ENCODE measurements at places on chromosomes 3 and 15.

GRCh38 chr3:32614956-32615355 lies 44.3 kb upstream of the DYNC1LI1 start:
- DNase-seq, result no peak

DNA sequence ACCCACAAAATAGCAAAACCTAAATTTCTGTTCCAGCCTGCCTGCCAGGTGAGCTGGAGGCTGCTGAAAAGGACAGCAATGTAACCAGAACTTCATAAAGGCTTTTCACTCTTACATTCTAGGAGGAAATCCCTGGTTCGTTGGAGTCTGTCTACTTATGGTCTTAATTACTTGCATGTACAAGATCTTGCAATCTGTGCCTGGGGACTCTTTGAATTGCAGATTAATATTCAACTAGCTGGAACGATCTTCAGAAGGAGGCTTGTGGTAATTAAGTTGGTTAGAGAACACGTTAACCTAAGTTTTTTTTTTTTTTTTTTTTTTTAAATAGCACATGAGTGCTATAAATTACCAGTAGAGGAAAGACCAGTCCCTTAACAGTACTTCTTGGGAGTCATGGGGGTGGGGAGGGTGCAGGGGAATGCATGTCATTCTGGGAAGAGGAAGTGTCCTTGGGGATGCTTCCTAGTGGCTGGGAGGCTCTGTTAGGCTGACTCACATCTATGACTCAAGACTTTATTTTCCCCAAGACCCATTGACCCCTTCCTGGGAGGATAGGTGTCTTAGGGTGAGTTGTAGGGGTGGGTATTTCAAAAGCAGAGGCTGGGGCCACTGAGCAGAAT lies 139.8 kb downstream of the RAB11A start:
- DNase-seq, result no peak

DNA sequence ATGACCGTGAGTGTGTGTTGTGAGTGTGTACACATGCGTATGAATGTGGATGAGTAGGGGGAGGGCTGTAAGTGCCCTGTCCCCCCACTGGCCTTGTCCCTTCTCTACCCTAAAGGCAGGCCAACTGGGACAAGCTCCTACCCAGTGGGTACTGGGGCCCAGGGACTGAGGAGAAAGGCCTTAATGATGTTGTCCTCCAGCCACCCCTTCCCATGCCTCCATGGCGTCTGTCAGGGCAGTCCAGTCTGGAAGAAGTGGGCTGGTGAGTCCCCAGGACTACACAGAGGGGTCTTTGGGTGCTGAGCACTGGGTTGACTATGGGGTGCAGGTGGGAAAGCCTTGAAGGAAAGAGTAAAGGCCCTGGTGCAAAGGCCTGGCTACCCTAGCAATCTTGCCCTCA lies 16.9 kb upstream of the CORO2B start:
- DNase-seq, result no peak

- no peak for DNase-seq
These were observed 54.7 kb downstream of the TM2D3 start for GRCh38 chr15:101597360-101597928.

DNA sequence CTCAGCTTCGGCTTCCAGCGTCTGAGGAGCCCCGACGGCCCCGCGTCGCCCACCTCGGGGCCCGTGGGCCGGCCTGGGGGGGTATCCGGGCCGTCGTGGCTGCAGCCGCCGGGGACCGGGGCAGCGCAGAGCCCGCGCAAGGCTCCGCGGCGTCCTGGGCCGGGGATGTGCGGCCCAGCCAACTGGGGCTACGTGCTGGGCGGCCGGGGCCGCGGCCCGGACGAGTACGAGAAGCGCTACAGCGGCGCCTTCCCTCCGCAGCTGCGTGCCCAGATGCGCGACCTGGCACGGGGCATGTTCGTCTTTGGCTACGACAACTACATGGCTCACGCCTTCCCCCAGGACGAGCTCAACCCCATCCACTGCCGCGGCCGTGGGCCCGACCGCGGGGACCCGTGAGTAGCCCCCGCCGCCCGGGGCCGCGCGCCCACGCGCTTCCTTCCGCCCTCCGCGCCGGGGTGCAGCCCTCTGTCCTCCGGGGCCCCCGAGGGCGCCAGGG lies 462 bp downstream of the EDEM1 start:
- peak; percentile 47 for DNase-seq

DNA sequence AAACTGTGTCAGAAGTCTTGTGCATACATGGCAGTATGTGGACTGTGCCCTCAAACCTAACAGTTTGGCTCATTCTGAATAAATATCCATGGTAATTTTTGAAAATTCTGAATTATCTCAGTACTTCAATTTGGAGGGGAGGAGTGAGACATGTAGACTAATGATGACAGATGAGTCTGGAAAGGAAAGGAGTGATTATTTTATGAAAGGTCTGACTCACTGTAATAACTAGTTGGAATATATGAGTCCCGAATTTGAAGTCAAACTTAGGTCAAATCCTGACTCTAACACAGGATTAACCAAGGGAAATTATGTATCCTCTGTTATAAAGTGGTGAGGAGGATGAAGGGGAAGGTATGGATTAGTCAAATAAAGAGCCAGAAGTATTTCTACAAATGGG lies 38.6 kb downstream of the SUCNR1 start:
- no peak for DNase-seq

- no peak for DNase-seq
These were observed 53.4 kb downstream of the ADAMTS9 start for GRCh38 chr3:64634417-64634816.

DNA sequence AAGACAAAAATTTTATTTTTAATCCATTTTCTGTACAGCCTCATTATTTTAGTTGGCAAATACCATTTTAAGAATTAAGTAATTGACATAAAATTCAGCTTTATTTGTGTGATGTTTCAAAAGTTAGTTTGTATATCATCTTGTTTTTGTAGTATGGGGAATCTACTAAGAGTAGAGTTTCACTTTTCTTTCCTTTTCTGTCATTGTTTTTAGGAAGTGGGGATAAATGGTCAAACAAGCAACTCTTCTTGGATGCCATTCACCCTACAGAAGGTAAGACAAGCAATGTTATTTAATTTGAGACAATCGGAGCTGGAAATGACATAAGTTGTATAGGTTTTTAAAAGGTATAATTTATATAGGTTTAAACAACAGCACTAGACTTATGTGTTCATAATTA lies 268.3 kb downstream of the BBX start:
- DNase-seq, result no peak

GRCh38 chr3:149015393-149015792 lies 24.1 kb downstream of the GYG1 start:
- no peak for DNase-seq

DNA sequence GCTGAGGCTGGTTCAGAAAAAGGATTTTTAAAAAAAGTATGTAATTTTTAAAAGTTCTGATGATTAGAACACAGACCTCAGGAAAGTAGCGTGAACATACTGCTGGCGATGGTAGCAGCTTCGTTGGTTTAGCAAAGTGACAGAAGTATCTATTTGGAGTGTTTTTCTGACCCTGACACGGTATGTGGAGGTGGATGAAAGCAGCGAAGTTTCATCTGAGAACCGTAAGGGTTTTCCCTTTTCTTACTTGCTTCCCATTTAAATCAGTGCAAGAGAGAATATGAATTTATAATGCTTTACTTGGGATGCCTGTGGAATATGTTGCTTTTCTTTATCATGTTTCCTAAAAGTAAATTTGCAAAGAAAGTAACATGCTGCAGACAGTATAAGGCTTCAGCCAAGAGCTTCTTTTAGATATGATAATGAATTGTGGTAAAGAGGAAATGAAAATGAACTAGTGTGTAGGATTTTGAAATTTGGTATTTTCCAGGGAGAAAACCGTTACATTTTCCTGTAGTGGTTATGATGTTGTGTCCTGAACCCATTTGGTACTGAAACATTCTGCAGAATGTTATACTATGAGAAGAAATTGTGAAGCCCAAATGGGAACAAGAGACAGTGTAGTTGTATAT lies 3.9 kb downstream of the CHST2 start:
- no peak for DNase-seq

- DNase-seq, result no peak
These were observed 41.6 kb downstream of the TRANK1 start for GRCh38 chr3:36903119-36903882.

DNA sequence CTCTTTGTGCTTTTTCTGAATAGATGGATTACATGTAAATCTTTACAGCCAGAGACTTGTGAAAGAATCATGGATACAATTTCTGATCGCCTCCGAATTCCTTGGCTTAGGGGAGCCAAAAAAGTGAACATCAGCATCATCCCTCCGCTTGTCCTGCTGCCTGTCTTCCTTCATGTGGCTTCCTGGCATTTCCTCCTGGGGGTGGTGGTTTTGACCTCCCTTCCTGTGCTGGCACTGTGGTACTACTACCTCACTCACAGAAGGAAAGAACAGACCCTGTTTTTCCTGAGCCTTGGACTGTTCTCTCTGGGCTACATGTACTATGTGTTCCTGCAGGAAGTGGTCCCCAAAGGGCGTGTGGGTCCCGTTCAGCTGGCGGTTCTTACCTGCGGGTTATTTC lies 5.9 kb downstream of the ZDHHC23 start:
- no peak for DNase-seq

DNA sequence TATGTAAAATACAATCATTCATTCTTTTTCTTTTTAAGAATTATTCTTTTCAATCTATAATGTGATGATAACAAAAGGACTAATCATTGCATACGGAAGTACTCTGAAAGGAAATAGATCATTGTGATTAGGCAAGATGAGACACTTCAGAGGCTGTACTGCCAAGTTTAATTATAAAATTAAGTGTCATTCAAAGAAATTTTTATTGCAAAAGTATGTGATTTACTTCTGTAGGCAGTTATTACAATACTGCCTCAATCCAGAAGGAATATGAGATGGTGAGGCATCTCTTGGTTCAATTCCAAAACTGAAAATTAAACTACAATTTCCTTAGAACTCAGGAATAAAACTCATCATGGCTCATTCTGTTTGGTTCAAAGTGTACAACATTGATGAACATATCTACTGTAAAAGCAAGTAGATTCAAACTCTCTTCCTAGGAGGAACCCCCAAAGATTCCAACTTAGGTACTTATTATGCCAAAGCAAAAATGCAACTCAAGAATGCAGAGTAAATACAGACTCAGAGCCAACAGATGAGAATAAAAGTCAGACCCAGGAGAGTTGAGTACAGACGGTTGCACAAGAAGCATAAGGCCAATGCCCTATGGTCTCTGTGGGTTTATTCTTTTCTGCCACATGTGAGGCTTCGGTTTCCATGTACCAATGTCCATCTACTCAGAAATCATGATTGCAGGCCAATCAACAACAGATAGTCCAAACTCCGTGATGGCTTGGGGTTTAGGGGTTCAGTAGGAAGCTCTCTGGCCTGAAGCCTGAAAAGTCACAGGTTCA lies 118.5 kb upstream of the WNT5A start:
- DNase-seq, result no peak

- DNase-seq, result no peak
These were observed 41.3 kb downstream of the GLDN start for GRCh38 chr15:51382787-51383186.

- DNase-seq, result no peak
These were observed 319.8 kb downstream of the IL5RA start for GRCh38 chr3:2790266-2790815.

DNA sequence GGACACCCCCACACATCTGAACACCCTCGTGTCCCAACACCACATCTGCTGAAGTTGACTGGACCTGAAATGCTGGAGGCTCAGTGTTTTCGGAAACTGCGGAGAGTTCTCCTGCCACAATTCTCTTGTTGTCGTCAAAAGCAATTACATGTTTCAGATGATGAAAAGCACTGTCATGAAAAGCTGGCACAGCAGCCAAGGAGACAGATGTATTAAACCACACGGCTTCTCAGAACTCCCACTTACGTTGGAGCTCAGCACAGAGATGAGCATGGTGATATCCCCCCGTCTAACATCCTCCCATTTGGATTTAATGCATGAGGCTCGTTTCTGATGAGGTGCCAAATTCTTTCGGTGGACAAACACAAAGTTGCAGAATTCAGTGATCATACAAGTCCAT lies 180.1 kb downstream of the RORA start:
- DNase-seq, result no peak

DNA sequence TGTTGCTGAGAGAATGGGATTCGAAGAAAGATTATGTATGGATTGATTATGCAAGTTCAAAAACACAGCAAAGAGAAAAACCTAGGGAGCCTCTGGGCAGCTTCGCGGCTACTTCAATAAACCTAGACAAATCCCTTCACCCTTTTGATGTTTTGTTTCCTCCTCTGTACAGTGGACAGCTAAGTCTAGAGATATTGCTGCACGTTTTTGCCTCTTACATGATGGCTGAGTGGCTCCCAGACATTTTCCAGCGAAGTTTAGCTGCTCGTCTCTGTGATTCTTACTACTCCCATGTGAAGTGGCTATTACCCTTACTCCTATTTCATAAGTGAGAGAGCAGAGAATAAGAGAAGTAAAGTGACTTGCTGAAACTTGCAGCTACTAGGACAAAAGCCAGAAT lies 695.0 kb upstream of the GRM7 start:
- DNase-seq, result no peak

GRCh38 chr3:195139876-195140240 lies 131.1 kb downstream of the XXYLT1 start:
- no peak for DNase-seq

GRCh38 chr3:193946945-193947344 lies 189.0 kb upstream of the HES1 start:
- DNase-seq, result no peak

DNA sequence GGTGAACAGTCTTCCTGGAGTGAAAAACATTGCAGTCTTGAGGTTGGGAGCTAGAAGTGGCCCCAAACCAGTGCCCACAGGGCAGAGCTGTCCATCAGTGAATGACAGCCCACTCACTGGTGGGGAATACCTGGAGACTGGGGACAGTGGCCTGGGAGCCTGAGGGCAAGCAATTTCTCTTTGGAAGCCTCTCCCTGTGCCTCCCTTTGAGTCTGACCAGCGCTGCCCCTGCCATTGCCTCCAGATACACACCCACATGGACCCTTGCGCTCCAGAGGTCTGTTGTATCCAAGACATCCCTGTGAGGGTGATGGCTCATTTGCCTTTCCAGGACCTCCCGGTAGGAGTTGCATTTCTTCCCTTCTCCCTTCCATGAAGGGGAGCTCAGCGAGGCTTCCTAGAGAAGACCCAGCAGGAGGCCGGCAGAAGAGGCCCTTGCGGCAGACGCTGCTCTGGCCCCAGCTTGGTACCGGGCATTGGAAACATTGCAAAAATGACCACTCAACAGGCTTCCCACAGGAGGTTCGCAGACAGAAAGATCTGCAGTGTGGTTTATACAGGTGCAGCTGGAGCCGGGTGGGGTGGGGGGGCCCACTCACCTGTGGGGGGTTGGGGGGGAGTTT lies 38.5 kb downstream of the KLF13 start:
- DNase-seq, result no peak

DNA sequence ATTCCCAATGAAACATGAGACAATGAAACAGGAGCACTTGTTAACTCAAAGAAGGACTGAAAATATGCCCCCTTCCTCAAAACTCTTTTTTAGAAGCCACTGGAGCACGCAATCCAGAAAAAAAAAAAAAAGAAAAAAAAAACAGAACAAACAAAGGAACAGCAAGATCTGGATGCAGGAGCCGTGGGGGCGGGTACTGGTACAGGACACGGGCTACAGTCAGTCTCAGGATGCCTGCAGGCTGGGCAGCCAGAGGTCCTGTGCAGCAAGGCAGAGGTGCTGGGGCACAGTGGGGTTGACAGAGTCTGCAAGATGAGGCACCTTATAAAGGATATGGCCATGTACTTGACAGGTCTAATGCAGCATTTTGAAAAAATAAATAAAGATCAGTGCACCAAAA lies 22.3 kb upstream of the ALDH1L1 start:
- no peak for DNase-seq

- peak; percentile 21 for DNase-seq
These were observed 169.3 kb downstream of the LPP start for GRCh38 chr3:188323067-188323842.
